ENCODE measurements at places on chromosomes 6 and 20. TPM values are rescaled to one million over a fixed set of nuclear protein-coding genes. Genes with fewer than 3 reads are reported as not detected.

Gene C6orf52
- not detected for total RNA-seq

Gene DLL1
- total RNA-seq: not detected

Gene OR2H1
- not detected for total RNA-seq

Gene EYS
- not detected for total RNA-seq

Gene COL21A1
- total RNA-seq: not detected

Gene XRN2
- 66.8 TPM for total RNA-seq

Gene BHLHE23
- total RNA-seq: 0.55 TPM

Gene C6orf89
- 37.9 TPM for total RNA-seq

Gene PSORS1C1
- 2.8 TPM for total RNA-seq

Gene ELOVL2
- total RNA-seq: 1.8 TPM

Gene CYP21A2
- not detected for total RNA-seq

Gene DDX43
- not detected for total RNA-seq

Gene HTR1B
- total RNA-seq: not detected

Gene QKI
- 76.7 TPM for total RNA-seq

Gene TXLNB
- not detected for total RNA-seq

Gene CTCFL
- not detected for total RNA-seq

Gene SAMD3
- 0.87 TPM for total RNA-seq

Gene SLC17A4
- total RNA-seq: not detected

Gene NOX3
- total RNA-seq: not detected

Gene TENT5A
- 54.0 TPM for total RNA-seq

Gene EFCAB8
- not detected for total RNA-seq

Gene ZFAND3
- total RNA-seq: 164 TPM

Gene ECT2L
- 0.18 TPM for total RNA-seq

Gene BTNL2
- total RNA-seq: not detected
